ENCODE measurements at places on chromosomes 4 and X.

DNA sequence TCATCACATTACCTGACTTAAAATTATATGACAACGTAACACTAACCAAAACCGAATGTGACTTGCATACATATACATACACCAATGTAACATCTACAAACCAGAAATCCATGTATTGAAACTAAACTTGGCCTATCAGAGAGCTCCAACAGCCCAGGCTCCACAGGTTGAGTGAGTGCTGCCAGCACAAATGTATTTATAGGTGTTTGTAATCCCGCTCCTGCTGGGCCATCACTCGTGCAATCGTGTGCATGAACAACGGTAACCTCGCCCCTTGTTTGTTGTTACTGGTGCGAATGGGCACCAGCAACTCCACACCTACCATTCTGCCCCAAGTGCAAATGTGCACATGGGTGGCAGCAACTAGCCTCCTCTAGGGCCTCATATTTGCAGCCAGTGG lies 285.7 kb upstream of the ZCCHC13 start:
- no peak for DNase-seq

GRCh38 chrX:1444561-1445500 lies 7.9 kb downstream of the ASMTL start:
- no peak for DNase-seq

DNA sequence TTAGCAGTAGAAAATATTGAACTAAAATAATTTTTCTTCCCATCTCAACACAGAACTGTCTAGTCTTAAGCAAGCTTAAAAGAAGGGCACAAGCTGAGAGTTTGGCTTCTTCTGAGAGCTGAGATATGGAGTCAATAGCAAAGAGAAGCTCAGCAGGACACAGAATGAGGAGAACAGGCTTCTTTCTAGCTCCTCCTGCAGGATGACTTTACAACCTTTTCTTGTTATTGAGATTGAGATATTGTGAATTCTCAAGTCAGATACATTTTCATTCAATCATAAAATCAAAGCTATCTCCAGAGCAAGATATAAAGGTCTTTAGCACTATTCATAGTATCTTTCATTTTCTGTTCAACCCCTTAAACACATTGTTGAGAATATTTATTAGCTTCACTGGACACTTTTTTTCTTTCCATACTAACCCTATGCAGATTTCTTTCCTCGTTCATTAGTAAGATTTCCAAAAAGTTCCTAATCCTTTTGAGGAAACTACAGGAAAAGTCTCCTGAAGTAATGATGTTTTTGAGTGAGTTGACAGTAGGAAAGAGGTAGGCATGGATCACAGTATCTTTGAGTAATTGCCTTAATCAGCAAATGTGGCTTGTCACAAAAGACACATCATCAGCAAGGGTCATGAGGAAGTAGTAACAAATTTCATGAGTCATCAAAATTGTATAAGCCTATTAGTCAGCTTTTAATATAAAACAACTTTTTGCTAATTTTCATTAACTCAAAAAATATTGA lies 17.8 kb upstream of the CXCL3 start:
- peak; percentile 63 for DNase-seq

- DNase-seq: no peak
Observed at GRCh38 chr4:157994863-157995262, 178.0 kb downstream of the GASK1B start.

GRCh38 chr4:27742816-27743215 lies 882.2 kb downstream of the STIM2 start:
- peak; percentile 5 for DNase-seq

- no peak for DNase-seq
Observed at GRCh38 chrX:108223585-108223984, 132.0 kb downstream of the ATG4A start.

GRCh38 chr4:47154816-47155370 lies 123.5 kb downstream of the GABRB1 start:
- no peak for DNase-seq

GRCh38 chr4:16830081-16830480 lies 68.4 kb downstream of the LDB2 start:
- DNase-seq: no peak

DNA sequence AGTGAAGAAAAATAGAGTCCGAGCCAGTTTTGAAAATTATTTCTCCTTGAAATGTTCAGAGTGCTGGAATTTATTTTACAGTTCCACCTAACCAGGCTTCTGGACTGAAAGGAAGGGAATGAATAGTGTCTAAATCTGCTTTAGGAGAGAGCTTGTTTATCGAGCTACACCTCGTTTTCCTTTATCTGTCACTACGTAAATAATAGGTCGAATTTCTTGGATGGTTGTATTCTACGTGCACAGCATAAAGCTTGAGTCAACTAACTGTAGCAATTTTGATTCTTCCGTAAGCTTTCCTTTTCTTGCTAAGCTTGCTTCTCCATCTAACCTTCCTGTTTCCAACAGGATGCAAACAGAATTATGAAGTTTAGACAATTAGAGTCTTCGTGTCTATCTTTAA lies 48.6 kb downstream of the ADGRL3 start:
- no peak for DNase-seq

- DNase-seq: no peak
Observed at GRCh38 chrX:15890463-15890862, 35.9 kb upstream of the AP1S2 start.

- DNase-seq: no peak
Observed at GRCh38 chr4:3512279-3512678, 19.9 kb downstream of the LRPAP1 start.

DNA sequence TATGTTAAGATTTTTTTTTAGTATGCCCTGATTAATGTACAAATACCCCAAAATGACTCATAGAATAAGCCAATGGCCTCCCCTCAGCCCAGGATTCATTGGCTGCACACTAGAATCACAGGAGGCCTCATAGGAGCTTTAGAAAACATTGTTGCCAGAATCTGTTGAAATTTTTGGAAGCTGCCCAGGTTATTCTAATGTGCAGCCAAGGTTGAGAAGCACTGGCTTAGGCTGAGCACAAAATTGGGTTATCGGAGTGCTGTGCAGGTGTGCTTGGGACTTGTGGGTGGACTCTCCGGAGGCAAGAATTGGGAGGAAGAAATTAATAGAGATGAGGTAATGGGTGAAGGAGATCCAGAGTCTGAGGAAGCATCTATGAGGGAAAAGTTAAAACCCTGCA lies 41.3 kb upstream of the VCX start:
- DNase-seq: peak; percentile 0

GRCh38 chrX:9888953-9889470 lies 78.1 kb upstream of the CLDN34 start:
- DNase-seq: no peak

- DNase-seq: peak; percentile 16
Observed at GRCh38 chr4:79757600-79757999, 315.4 kb downstream of the ANTXR2 start.

GRCh38 chr4:139295942-139296299 lies 5.4 kb upstream of the NAA15 start:
- DNase-seq: no peak

DNA sequence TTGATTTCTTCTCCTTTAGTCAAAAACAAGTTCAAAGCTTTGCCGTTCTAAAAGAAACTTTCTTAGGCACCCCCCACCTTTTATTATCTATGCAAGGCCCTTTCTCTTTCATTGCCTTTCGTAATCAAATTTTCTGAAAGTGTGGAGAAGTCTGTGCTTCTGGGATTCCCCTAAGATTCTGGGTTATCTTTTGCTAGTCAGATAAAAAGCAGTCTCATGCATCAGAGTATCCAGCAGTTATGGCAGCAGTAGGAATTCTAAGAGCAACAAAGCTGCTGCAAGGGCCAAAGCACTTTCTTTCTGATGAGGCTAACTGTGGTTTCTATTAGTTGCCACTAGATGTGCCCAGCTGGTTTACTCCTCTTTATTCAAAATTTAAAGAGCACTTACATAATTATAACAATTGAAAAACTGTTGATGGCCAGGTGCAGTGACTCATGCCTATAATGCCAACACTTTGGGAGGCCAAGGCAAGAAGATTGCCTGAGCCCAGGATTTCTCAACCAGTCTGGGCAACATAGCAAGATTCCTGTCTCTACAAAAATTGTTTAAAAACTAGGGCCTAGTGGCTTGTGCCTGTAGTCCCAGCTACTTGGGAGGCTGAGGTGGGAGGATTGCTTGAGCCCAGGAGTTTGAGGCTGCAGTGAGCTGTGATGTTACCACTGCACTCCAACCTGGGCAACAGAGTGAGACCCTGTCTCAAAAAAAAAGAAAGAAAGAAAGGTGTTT lies 296.2 kb downstream of the PAPSS1 start:
- no peak for DNase-seq

GRCh38 chr4:51844153-51845054 lies 1.5 kb downstream of the DCUN1D4 start:
- peak; percentile 91 for DNase-seq

DNA sequence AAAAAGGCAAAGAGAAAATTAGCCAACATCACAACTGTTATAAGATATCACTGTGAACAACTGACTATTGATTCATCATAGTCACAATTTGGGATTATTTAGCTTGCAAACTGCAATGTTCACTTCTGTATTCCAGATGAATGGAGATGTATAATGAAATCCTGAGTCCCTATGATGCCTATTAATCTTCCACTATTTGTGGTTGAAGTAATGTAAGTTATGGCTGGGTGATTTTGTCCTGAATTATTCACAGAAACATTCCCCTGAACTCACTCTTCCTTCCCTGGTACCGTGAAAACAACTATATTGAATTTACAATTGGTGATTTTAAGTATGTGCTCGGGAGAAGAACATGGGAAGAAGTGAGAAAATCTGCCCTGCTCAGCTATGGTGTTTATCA lies 50.8 kb upstream of the NPFFR2 start:
- no peak for DNase-seq

- no peak for DNase-seq
Observed at GRCh38 chr4:32735856-32736590, 2015.9 kb downstream of the PCDH7 start.

DNA sequence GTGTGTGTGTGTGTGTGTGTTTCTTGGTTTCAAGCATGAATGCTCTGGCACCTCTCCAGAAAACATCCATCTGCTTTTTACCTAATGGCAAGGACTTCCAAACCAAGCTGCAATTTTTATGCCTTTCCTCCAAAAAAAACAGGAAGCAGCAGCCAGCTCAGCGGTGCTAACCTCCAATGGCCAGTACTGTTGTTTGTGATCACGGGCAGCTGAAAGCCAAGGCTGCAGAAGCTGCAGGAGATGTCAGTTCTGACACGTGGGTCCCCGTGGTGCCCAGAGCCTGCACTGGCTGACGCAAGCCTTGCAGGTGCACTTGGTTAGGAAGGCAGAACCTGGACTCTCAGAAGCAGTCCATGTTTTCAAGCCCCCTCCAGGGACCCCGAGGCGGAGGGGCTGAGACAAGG lies 313.6 kb upstream of the DDX53 start:
- peak; percentile 78 for DNase-seq

DNA sequence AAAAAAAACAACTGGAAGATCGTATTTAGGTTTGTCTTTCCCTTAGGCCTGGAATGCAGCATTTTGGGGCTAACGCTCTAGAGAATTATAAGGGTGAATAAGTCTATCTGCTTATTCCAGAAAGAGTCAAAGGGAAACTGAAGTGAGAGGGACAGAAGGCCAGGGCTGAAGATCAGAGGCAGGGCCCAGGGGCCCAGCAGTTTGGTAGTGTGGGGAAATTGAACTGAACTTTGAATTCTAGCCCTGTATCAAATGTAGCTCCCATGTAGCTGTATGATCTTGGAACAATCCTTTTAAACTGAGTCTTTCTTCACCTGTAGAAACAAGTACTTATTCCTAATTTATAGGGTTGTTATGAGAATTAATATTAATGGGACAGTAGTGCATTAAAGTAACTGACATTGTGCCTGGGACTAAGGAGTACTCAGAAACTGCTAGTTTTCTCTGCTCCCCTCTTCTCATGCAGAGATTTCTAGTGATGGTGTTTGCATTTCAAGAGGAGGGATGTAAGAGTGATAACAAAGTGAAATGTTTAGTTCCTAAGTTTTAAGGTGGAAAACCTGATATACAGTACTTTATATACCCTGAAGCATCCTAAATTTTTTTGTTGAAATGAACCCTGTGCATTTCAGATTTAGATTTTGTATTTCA lies 30.4 kb downstream of the STOX2 start:
- DNase-seq: no peak

GRCh38 chr4:61320631-61321030 lies 120.5 kb downstream of the ADGRL3 start:
- DNase-seq: peak; percentile 1

DNA sequence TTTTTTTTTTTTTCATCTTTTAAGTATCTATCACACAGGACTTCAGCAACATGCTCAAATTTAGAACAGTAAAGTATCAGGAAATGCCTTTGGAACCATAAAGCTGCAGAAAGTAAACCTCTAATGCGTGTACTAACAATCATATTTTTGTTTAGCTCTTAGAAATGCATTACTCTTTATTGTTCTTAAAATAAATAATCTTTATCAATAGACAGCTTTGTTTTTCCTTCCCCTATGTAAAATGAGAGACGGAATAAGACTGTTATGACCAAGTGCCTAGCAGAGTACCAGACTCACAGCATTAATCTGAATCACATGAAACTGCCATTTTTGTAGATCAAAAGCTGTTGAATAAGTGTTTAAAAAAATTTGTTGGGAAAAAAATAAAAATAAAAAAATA lies 50.5 kb upstream of the COL25A1 start:
- DNase-seq: no peak

- DNase-seq: no peak
Observed at GRCh38 chr4:41433361-41433760, 104.6 kb upstream of the LIMCH1 start.

DNA sequence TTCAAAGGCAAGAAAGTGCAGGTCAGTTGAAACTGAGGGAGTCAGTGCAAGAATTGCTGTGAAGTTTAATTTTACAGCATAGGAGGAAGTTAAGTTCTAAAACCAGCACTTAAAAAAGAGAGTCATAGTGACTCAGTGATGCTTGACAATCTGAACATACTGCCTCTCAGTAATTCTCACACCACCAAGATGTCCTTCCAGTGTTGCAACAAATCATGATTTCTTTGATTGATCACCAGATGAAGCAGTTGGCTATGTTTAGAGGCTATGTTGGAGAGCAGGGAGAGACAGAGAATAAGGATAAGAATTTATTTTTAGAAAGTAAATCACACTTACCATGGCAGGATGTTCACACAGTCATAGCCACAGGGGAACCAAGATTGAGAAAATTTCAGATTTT lies 13.2 kb downstream of the TRIM2 start:
- peak; percentile 87 for DNase-seq

DNA sequence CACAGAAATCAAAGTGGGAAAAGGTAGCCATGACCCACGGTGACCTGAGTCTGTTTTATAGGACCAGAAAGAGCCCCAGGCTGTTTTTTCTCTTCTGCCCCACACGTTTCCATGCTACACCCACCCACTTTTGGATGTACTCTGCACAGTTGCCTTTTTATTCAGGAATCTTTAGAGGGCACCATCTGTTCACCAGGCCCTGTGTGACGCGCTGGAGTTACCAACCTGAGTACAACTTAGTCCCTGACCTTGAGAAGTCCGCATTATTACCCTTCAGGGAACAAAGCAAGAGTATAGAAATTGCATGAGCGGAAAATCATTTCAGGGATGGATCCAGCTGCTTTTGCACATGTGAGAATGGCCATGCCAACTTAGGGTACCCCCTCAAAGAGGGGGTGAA lies 207.8 kb upstream of the GATB start:
- no peak for DNase-seq

DNA sequence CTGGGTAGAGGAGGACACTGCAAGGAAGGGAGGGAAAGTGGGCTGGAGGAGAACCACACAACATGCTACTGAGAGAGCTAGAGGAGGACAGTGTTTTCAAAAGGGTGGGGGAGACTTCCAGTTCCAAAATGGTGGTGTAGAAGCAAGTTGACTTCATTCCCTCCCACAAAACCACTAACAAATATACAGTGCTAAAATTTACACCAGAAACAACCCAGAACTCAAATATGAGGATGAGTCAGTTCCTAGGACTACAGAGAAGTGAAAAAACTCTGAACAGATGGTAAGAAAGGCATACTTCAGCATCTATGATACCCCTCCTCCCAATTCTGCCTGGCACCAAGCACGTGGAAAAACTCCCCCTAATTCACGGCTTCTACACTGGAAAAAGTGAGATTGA lies 9.8 kb downstream of the AADAT start:
- DNase-seq: peak; percentile 32

Data from fibroblast of upper back skin (primary cell).